ENCODE measurements at places on chromosomes 6 and 20.

- no peak for DNase-seq
These were observed 208.1 kb downstream of the TINAG start for GRCh38 chr6:54516321-54516720.

DNA sequence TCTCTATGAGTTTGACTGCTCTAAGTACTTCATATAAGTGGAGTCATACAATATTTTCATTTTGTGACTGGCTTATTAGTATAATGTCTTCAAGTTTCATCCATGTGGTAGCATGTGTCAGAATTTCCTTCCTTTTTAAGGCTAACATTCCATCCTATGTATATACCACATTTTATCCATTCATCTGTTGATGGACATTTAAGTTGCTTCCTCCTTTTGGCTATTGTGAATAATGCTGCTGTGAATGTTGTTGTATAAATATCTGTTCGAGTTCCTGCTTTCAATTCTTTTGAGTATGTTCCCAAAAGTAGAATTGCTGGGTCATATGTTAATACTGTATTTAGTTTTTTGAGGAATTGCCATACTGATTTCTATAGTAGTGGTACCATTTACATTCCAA, 79.5 kb downstream of the PTPRA start:
- no peak for DNase-seq

GRCh38 chr6:31949926-31950548, 4.1 kb downstream of the CFB start:
- no peak for DNase-seq

DNA sequence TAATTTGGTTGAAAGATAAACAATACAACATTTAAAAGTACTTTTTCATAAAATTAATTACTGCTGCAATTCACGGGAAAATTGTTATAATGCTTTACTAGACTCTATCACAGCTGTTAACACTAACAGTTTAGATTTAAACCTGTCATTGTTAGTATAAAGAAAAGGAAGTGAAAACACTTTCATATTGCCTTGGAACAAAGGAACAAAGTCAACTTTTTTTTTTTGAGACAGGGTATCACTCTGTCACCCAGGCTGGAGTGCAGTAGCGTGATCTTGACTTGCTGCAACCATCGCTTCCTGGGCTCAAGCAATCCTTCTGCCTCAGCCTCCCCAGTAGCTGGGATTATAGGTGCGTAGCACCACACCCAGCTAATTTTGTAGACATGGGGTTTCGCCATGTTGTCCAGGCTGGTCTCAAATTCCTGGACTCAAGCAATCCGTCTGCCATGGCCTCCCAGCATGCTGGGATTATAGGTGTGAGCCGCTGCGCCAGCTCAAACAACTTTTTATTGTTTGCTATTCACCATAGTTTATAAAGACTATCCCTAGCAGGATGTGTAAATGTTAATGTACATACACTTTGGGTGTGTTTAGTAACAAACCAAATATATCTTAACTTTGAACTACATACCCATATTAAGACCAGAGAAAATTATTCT, 22.1 kb downstream of the SLC35A1 start:
- DNase-seq = no peak

DNA sequence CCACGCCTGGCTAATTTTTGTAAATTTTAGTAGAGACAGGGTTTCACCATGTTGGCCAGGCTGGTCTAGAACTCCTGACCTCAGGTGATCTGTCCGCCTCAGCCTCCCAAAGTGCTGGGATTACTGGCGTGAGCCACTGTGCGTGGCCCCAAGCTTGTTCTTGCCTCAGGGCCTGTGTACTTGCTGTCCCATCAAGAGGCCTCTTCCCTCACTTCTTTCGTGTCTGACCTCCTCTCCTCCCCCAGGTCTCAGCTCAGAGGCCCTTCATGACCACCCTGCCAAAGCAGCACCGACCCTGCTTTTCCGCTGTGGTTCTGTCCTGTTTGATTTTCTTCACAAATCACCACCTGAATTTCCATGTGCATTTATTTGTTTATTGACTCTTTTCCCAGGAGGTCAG, 10.5 kb upstream of the UBE2V1 start:
- no peak for DNase-seq

DNA sequence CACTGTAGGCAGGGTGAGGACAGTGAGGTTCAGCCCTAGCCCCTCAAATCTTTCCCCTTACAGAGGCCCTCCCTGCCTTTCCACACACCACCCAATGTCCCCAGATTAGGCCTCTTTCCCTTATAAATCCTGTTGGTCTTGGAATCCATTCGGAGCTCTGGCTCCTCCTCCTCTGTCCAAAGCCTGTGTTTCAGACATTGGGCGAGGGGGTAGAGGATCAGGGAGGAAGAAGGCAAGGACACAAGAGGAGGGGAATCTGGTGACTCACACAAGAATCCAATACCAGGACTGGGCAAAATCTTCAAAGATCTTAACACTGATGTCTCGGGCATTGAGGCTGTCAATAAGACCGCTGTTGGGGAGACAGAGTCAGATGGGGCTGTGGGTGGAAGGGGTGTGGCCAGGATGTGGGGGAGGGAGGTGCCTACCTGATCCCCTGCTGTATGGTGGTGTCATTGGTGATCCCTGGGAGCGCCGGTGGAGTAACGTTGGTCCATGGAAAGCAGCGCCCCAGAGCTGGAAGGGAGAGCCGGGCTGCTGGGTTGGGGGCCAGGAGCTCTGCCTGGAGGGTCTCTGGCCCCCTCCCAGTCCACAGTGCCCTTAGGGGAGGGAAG, 7.6 kb downstream of the SLC44A4 start:
- DNase-seq = no peak

DNA sequence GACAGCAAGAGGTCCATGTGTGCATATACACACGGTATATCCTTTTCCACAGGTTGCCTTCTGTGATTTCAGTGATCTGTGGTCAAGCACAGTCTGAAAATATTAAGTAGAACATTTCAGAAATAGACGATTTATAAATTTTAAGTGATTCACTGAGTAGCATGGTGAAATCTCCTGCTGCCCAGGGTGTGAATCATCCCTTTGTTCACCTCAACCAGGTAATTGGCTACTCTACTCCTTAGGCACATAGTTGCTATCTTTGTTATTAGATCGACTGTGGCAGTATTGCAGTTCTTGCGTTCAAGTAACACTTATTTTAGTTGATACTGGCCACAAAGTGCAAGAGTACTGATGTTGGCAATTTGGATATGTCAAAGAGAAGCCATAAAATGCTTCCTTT, 1421.7 kb downstream of the GRIK2 start:
- no peak for DNase-seq

- DNase-seq = no peak
These were observed 6.3 kb downstream of the HMGN4 start for GRCh38 chr6:26544473-26544872.

DNA sequence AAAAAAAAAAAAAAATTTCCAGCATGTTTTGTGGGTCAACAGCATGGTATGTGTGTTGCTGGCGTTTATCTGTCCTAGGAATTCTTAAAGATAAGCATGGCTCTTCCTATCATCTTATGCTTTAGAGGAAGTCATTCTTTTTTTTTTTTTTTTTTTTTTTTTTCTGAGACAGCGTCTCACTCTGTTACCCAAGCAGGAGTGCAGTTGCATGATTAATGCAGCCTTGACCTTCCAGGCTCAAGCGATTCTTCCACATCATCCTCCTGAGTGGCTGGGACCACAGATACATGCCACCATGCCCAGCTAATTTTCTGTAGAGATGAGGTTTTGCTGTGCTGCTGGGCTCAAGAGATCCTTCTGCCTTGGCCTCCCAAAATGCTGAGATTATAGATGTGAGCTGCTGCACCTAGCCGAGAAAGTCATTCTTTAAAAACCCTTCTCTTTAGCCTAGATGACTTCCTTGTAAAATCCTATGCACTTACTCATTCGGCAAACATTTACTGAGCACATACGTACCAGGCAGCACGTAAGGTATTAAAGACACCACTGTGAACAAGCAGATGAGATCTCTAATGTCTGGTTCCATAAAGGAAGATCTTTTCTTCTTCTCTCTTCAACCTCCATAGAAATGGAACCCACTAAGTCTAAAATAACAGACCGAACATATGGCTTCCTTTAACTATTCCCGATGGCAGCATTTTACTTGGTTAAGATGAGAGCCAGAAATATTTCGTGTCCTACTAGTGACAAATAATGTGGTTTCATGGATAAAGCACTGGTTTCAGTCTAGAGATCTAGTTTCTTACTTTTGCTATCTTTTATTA, 122.4 kb downstream of the RIN2 start:
- no peak for DNase-seq

GRCh38 chr6:13813621-13814175, 659 bp downstream of the MCUR1 start:
- DNase-seq = no peak

GRCh38 chr6:16236631-16237199, 1.7 kb upstream of the GMPR start:
- no peak for DNase-seq

- no peak for DNase-seq
These were observed 306.7 kb downstream of the PLCB1 start for GRCh38 chr20:8438748-8439147.

GRCh38 chr6:8194490-8194889, 92.1 kb upstream of the EEF1E1 start:
- DNase-seq = no peak

GRCh38 chr6:143406673-143407072, 43.8 kb downstream of the ADAT2 start:
- DNase-seq = no peak

GRCh38 chr6:143233554-143234285, 173.0 kb downstream of the AIG1 start:
- DNase-seq = no peak

DNA sequence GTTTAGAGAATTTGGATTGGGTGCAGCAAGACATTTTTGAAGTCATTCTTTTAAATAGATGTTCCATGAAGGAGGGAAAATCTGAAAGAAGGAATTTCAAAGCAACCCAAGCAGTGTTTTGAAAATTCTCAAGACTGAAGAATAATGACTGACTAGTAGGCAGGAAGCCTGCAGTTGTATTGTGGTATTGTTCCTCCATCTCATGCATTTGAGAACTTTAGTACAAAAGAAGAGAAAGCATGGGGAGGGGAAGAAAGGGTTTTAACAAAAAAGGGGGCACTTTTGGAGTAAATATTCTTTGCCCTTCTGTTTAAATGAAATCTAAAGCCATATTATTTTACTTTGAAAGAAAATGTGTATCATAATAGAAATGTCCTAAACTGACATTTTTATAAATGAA, 6.6 kb downstream of the NCOA3 start:
- DNase-seq = no peak

DNA sequence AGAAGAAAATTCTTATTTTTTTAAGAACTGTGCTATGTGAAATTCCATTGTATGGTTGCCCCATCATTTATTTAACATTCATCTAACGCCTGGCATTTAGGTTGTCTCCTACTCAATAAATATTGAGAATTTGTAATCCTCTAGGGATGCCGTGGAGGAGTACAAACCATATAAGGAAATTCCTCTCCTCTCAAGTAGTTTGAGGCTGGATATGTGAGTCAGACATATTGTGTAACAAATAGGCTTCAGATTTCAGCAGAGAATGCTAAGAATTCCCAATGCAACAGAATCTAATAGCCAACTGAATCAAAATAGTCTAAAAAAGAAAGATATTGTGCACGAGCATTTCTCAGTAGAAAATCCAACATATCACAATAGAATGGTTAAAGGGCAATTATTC, 174.7 kb downstream of the OTOR start:
- DNase-seq = no peak

GRCh38 chr6:166683477-166683876, 56.4 kb upstream of the RPS6KA2 start:
- DNase-seq = no peak

DNA sequence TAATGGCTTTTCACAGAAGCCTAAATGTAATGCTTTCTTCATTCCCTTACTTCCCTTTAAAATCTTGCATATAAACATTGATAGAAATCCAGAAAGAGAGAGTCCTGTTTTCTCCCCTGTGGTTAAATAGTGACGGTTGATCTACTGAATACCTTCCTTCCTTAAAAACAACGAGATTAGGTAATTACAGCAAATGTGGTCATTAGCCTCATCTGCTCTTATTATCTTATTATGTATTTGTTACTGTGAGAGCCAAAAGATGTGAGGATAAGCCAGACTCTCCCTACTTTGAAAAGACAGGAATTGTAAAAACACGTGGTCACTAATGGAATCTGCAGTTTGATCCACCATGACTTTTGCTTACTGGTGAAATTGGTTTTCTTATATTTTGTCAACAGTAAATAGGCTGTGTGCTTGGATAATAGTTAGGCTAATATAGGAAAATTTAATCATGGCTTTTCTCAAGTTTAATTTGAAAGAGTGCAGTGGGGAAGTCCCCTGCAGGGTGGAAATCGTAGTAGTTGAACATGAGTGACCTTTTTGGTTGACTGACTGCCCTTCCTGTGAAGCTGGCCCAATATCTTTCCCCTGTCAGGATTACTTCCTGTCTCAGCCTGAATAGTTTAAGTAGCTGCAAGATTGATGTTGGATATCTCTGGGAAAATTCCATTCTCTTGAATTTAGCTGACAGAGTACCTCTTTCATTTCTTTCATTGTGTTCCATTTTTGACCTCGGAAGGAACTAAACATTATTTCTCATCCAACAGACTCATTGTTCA, 62.8 kb downstream of the JARID2 start:
- DNase-seq = no peak

- peak; percentile 76 for DNase-seq
These were observed at the start of gene RAB22A for GRCh38 chr20:58309591-58310290. Gene RAB22A, plus strand, starts transcription at chr20:58309715. Its CDS starts 262 bp downstream, at chr20:58309977.

- DNase-seq = no peak
These were observed 70.4 kb downstream of the BACH2 start for GRCh38 chr6:90226257-90226656.

GRCh38 chr6:39086294-39086693, 28.7 kb downstream of the SAYSD1 start:
- no peak for DNase-seq

GRCh38 chr20:62805155-62805710, 598 bp downstream of the OGFR start:
- no peak for DNase-seq
